ENCODE measurements at places on chromosomes 6 and 20.

- no peak for DNase-seq
Observed at GRCh38 chr20:57872816-57873409, 163.1 kb upstream of the PMEPA1 start.

- peak; percentile 58 for DNase-seq
Observed at GRCh38 chr6:122789182-122790027, at the start of gene SMPDL3A. Gene SMPDL3A (plus strand): TSS chr6:122789258. CDS start chr6:122789347, 89 bp downstream.

- DNase-seq, result no peak
Observed at GRCh38 chr6:53646606-53647005, 18.9 kb downstream of the KLHL31 start.

DNA sequence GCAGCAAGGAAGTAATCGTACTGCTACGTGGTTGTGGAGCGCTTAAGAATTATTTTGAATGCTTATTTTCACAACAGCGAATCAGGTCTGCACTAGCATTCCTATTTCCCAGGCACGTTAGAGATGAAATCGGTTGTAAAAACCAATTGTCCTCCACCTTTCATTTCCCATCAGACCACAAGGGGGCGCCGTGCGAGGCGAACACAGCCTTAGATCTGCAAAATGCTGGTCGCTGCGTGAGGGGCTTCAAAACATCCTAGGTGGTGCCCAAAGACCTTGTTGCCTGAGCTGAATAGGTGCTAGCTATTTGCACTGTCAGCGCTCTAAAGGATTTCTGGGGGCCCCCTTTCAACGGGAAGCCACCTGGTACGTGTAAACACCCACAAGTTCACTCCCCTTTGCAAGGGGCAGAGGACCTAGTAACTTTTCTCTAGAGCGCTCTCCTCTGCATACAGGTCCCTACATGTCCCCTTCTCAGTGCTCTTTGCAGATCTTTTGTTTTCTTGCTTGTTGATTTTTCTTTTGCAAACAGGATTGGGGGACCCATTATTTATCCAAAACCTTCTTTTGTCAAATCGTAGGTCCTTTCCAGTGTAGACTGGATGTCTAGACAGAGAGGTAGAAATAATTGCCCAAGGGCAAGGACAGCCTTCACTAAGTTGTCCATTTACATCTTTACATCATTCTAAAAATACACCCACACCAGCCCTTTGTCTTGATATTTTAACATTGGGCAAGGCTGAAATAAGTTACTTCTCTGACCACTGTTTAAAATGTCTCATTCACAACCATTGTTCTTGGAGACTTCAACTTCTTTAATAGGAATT is 59.8 kb downstream of the NEDD9 start:
- DNase-seq, result no peak

GRCh38 chr6:26243132-26243531 is 121.9 kb upstream of the BTN3A2 start:
- no peak for DNase-seq

Data from NCI-H1092 (cell line).